Stimulated activated CD4-positive, alpha-beta T cell treated with anti-CD3 and anti-CD28 coated beads, TNF-alpha, amount 100 ng/mL, for 1 hour (primary cell): ENCODE measurements at places on chromosomes 2 and 18.

- no peak for DNase-seq
Measured at GRCh38 chr18:74273394-74273793, 18.4 kb downstream of the CYB5A start.

DNA sequence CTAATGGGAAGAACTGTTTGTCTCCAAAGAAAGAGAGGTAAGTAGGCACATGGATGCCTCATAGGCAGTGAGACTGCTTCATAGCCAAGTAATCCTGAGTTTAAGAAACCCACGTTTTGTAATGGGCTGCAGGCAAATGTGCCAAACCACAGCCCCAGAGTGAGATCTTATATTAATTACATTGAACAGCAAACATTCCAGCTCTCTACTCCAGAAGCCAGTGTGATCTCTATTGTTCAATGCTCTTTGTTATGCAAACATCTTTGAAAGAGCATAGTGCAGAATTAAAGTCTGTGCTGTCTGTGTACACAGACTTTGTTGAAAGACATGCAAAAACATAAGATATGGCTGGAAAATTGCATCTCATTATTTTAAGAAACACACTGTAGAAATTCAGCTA, 720.8 kb upstream of the REG3G start:
- no peak for DNase-seq

GRCh38 chr2:155662224-155662623, 670.3 kb downstream of the NR4A2 start:
- DNase-seq = no peak

DNA sequence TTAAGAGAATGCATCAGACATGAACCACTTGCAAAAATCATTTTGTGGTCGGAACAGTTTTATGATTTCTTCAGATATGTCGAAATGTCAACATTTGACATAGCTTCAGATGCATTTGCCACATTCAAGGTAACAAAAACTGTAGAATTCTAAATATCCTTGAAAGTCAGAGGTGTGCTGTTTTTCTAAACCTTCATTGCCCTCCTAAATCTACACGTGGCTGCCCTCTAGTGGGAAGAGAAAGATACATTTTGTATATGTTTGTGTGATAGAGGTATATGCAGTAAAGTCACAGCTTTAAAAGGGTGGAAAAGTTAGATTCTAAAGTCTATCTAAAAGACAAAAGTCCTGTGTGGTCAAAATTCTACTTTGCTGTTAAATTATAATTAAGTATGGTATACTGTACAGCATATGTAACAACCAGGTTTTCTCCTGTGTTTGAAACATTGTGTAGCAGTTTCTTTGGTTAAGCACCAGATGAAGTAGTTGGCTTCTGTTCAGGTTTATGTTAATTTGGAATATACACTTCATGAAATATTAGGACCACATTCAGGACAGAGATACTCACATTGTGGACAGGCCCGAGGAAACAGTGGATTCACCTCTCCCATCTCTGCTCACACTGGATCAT, 65.9 kb upstream of the ITM2C start:
- DNase-seq = no peak

- no peak for DNase-seq
Measured at GRCh38 chr18:68800075-68800474, 2.2 kb downstream of the CCDC102B start.

DNA sequence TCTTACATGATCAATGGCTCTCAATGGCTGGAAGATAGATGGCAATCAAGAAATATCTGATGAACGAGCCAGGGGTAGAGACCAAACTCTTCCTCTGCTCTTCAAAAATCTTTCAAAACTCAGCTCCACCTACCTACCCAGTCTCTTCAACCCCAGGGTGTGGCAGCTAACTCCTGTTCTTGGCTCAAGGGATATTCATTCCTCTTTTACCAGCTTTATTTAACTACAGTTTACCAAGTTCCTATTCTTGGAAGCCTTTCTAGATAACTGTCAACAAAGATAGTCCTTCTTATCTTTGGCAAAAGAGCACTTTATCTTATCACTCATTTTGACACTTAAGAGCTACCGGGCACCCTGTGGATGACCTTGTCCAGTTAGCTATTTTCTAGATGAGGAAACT, 36.3 kb downstream of the EPHA4 start:
- DNase-seq = no peak

DNA sequence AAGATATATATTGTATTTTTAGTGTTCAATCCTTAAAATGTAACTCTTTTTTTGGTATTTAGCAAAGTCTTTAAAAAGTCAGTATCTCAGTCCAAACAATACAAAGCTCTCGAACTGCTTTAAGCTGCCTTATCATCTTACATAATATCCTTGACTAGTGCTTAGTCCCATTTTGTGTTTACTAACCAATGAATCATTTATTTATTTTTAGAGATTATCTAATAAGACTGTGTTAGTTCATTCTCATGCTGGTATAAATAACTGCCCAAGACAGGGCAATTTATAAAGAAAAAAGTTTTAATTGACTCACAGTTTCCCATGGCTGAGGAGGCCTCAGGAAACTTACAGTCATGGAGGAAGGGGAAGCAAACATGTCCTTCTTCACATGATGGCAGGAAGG, 248.3 kb upstream of the KYNU start:
- DNase-seq = no peak

DNA sequence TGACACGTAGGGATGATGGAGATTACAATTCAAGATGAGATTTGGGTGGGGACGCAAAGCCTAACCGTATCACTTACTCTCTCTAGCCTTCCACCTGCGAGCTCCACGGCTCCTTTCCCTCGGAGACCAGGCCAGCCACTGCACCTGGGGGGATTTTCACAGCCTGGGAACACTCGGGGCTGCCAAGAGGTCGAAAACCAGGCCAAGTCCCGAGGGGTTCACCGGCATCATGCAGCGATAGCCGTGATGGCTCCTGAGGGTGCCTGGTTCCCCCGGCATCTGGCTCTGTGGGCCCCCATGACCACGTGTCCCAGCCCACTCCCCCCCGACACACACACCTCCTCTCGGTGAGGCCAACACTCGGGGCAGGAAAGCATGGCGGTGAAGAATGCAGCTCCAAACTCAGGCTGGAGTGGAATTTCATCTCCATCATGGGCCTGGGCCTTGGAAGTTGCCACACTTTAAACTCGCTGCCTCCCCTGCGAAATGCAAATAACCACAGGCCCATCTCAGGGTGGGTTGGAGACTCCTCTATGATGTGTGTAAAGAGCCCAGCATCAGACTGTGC, 32.6 kb downstream of the ADCY3 start:
- no peak for DNase-seq

GRCh38 chr18:27843783-27844777, 332.9 kb downstream of the CDH2 start:
- DNase-seq = no peak

GRCh38 chr2:55309446-55309845, 40.4 kb upstream of the MTIF2 start:
- no peak for DNase-seq

DNA sequence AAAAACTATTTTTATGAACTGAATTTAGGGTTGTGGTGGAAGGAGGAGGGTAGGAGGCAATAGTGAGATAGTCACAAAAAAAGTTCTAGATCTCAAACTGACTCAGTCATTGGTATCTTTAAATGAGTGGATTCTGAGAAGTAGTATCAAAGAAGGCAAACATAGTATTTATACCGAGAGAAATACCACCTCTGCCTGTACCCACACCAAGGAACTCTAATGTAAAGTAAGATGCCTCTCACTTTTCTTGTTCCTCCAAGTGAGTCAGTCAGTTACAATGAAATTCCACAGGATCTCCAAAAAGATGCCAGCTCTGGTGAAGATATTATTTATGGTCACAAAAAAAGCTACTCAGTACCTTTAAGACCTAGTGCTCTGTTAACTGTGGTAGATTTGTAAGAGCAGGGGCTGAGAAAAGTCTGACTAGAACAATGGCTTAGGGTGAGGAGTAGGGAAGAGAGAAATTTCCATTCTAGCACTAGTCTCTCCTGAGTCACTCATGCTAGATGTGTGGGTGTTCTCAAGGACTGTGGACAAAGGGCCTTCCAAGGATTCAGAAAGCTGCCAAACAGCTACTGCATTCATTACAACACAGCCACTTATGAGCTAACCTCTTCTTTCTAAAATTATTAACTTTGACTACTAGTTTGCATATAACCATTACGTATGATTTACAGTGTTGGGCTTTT, 36.3 kb downstream of the YWHAQ start:
- DNase-seq = no peak

DNA sequence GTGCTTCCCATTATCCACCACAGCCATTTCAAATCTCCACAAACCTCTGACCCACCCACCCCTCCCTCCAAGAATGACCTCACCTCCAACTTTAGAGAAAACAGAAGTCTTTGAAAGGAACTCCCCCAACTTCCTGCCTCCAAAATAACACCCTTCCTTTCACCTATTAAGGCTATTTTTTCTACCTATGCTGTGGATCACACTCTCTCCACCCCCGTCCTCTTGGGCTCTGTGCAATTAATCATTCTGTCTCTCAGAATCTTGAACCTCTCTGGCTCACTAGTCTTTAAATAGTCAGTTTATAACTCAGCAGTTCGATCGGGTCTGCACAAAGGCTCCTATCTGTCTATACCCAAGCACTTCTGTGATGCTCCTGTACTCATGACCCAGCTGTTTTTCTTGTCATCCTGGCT, 37.3 kb upstream of the XPO1 start:
- no peak for DNase-seq

- no peak for DNase-seq
Measured at GRCh38 chr18:76823587-76824011, 1.2 kb downstream of the ZNF236 start.
